ENCODE measurements at places on chromosomes 6 and 20.
A peak's percentile ranks its signal among the peaks of the same experiment; 100 is the strongest.

DNA sequence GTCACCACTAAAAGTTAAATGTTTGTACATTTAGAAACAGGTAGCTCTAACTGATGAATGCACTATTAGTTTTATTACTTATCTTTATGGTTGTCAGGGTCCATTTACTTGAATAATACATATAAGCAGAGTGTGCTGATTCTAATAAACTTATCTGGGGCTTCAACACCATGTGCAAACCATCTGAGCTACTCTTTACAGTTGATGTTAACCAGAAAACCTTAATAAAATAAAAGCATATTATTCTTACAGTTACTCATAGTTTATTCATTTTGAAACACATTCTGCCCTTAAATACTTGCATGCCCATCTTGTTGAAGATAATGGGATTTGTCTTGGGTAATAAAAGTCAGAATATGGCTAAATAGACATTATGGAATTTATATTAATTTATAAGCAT is 1042.2 kb downstream of the EPHA7 start:
- DNase-seq, result no peak

DNA sequence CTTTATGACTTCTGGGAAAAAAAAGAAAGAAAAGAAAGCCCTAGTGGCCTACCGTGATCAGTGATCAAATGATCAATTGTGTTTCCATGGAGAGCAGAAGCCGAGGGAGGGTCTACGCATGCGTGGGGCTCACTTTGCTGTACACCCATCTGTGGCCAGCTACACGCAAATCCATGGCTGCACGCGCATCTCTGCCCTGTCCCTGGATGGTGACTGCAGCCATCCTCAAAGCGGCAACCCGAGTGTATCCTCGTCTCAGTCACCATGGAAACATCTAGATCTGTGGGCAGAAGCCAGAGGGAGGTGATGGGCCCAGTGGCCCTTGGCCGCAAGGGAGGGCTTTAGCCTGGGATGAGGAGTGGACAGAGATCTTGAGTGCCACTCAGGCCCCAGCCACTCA is 785 bp upstream of the ULBP3 start:
- no peak for DNase-seq

DNA sequence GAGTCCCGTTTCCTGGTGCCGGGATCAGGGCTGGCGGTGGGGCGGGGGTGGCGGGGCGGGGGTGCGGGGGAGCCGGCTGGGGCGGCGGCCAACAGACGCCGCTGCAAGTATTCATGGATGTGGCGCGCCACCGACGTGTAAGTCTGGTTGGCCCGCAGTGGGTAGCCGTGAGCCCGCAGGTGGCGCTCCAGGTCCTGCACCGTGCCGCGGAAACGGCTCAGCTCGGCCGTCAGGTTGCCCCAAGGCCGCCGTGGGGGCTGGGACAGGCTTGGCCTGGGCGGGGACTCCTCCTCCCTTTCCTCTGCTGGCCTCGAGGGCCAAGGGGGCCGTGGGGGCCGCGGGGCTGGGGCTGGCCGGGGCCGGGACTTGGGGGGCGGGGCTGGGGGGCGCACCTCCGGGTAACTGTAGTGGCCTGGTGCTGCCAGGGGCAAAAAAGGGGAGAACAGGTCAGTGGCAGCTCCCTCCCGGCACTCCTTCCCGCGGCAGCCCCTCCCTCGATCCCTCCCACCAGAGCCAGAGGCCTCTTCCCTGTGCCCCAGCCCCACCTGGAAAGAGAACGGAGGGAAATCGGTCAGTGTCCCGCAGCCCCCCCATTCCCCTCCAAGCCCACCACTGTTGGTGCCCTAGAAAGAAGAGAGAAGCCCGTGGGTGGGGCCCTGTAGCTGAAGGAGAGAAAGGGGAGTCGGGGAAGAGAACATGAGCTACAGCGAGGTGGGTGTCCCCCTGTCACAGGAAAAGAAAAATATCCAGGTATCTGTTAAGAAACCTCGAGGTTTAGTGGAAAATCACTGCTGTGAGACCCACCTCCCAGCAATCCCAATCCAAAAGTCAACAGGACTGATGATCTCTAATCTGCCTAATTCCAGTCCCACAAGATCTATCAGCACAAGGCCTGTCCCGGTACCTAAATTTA is 21.3 kb downstream of the TNXB start:
- peak; percentile 83 for DNase-seq

GRCh38 chr6:22147921-22148776 is 148.7 kb downstream of the PRL start:
- peak; percentile 51 for DNase-seq

- no peak for DNase-seq
Measured at GRCh38 chr20:56428881-56429280, 16.8 kb downstream of the CASS4 start.

DNA sequence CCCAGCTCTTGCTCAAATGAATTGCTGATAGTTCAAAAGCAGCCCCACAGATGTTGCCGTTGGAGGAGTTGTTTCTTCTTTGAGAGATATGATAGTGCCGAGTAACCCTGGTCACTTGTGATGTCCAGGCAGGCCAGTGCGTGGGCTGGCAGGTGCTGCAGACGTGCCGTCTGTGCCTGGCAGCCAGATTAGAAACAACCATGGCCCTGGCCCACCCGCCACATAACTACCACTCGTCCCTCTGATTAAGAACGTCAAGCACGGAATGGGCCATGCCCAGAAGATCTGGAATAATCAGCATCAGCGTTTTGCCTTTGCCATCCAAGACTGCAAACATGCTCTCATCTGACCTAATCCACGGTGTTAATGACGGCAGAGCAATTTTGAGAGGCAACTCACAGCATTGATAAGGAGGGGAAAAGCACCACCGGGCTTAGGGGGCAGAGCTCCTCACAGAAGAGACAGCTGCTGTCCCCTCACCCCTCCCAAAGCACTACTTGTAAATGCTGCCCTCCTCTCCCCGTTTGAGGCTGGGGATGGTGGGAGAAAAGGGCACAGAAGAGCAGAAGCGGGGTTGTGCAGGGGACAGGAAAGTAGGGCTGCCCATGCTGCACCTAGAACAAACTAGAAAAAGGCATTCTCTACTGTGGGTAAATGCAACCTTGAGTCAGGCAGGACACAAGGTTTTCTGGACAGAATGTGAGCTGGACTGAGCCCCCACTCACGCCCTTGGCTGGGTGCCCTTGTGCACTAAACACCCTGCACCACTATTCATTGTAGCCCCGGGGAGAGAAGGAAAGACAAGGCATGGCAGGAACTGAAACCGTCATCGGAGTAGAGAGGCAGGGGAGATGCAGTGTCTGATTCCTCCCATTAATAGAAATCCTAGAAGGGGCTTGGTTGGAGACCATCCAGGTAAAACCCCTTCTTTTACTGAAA is 5.3 kb upstream of the CPNE5 start:
- DNase-seq, result no peak

GRCh38 chr6:119979862-119980261 is 630.3 kb upstream of the MAN1A1 start:
- DNase-seq, result no peak

DNA sequence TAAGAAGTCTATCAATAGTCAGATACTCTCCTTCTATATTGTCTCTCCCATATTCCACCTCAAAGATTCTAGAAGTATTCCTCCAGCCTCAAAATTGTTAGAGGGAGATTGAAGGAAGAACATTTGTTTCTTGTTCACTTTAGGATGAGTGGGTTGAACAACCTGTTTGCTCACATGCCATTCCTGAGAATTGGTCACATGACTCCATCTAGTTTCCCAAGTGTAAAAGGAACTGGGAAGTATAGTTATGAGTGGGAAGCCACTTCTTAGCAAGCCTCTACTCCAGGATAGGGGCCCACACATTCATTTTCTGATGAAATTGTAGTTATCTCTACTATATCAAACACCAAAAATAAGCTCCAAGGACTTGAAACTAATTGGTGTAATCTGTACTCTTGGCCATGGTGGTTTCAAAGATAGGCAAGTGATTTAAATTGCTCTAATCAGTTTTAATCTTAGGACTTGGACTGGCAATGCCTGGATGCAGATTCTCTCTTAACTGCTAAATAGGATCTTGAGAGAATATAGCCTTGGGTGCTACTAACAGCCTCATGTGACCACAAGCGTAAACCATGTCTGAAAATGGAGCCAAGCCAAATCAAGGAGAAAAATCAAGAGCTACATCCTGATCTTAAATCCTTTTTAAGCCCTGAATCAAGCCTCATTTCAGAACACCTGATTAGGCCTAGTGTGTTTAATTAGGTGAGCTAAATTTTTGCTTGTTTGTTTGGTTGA is 758.7 kb upstream of the MAN1A1 start:
- DNase-seq, result no peak

DNA sequence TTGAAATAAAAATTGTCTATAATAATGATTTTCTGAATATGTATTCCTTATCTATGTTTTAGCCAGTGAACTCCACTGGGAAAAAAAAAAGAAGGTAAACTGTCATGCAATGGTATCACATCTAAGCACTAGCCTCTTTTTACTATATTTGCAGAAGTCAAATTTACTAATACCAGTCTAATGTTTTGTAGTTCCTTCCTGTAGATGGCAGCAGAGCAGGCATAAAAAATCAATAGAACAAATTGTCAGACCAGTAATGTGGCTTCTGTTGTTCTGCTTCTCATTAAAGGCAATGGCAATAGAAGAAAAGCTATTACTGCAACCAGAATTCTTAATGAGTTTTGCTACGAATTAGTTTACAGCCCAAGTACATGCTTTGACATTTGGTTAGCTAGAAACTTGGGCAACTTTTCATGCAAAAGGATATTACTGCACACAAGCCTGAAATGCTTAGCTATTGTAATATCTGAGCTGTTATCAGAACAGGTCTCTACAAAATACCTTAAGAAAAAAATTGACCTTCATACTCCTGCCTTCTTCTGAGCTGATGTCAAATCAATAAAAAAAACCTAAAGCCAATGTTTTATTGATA is 476.9 kb downstream of the KHDRBS2 start:
- DNase-seq, result no peak

DNA sequence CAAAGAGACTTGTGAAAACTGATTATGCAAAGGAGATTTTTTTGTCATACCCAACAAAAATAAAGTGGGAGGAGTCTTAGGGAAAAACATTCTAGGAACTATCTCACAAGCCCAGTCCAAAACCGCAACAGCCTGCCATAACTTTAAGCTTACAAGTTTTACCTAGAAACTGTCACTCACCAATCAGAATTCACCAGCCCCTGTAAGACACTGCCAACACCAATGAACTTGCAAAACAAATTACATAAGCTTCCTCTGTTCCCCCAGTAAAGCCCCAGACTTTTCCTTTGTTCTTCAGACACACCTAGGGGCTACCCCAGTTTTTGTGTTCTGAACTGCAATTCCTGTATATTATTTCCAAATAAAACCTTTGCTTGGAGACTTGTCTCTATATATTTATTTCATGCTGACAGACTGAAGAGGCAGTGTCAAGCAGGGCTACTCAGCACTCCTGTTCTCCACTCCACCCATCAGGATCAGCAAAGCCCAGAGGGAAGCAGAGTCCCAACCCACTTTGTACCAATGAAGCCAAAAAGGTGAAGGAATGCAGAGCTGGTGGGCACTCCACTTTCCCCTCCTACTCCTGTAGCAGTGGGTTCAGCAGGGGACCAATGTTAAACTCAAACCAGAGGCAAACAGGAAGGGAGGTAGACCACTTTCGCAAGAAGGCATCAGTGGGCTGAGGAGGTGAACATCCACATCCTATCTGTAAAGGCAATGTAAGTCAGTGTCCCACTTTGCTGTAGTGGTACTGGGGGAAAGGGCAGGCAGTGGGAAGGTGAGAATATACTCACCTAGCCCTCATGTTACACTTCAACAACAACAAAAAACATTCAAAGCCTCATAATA is 142.5 kb upstream of the RUNX2 start:
- no peak for DNase-seq

DNA sequence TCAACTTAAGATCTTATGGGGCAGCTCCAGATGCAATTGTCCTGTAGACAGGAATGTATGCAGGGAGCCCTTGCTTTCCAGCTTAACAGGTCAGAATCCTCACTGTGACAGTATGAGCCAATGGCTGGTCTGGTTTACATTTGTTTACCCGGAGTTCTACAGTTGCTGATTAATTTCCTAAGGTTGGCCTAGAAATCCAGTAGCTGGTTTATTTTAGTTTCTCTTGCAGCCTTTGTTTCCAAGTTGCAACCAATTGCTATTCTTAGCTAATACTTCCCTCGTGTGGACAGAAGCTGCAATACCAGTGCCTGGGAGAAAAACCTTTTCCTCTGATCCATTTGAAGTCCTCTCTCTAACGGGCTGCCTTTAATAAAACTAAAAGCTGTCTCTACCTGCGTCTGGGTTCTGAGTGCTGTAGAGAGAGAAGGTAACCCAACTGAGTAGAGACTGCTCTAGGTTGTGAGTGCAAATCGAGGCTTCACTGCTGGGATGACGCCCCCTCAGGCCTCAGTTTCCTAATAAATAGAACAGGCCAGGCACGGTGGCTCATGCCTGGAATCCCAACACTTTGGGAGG is 45.9 kb downstream of the ZNF217 start:
- DNase-seq, result no peak

GRCh38 chr6:118812970-118813369 is 81.0 kb upstream of the ASF1A start:
- DNase-seq, result no peak

DNA sequence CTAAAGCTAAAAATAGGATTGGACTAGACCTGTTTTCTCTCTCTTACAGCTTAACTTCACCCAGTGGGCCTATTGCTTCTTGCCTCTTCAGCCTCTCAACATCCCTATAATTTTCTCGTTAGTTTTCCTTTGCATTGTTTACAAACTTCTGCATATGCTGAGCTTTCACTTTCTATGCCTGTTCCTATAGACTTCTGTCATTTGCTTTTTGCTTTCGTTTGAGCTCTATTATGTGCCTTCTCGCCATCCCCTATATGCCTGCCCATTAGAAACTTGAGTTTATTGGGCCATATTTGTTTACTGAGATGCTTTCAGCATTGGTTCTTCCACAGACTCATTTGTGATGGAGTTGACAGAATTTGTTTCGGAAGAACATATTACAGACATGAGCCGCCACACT is 40.9 kb downstream of the NCOA7 start:
- DNase-seq, result no peak

- no peak for DNase-seq
Measured at GRCh38 chr6:115612216-115612615, 448.5 kb downstream of the FRK start.

DNA sequence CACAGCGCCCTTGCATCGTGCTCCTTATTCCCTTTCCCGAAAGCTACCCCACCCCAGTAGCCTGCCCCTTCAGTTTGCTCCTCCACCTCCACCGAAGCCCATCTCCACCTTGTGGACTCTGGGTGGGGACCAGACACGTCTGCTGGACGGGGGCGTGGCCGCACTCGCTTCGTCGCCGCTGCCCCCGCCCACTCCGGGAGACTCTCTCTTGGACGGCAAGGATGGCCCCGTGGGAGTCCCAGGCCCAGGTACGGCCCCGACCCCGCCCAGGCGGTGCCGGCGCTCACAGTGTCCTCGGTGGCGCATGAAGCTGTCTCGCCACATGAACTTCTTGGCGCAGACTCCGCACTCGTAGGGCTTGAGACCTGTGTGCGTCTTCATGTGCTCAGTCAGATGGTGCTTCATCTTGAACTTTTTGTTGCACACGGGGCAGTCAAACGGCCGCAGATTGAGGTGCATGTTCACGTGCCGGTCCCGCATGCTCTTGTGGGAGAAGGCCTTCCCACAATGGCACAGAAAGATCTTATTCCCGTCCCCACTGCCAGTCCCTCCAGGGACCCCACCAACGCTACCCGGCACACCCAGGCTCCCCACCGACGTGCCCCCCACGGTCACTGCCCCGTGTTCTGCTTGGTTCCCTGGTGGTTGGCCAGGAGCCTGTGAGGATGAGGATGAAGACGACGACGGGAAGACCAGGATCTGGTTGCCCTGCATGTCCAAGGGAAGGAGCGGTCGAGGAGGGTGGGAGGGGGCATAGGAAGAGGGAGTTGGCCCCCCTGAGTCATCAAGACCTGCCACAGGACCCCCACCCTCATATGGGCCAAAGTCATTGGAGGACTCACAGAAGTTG is 1.3 kb upstream of the TAPBP start:
- peak; percentile 57 for DNase-seq

Data from breast epithelium (tissue), 4 donors.